ENCODE measurements at places on chromosomes 2 and 18.

- no peak for DNase-seq
Measured at GRCh38 chr2:2763351-2764000, 432.4 kb upstream of the MYT1L start.

GRCh38 chr2:214382229-214382628 is 28.6 kb upstream of the VWC2L start:
- no peak for DNase-seq

DNA sequence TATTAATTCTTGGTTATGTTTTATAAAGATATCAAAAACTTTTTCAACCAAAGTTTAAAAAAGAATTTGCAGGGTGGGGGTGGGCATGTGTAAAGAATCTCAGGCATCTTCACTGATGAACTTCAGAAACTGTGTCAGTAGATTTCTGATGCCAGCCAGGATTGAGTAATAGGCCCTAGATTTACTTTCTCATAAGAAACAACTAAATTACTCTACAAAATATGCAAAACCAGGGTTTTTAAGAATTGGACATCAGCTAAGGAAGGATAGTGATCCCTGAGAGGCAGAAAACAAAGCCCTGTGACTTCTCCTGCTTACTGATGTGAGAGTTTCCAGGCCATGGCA is 11.9 kb upstream of the IL1R1 start:
- DNase-seq, result no peak

DNA sequence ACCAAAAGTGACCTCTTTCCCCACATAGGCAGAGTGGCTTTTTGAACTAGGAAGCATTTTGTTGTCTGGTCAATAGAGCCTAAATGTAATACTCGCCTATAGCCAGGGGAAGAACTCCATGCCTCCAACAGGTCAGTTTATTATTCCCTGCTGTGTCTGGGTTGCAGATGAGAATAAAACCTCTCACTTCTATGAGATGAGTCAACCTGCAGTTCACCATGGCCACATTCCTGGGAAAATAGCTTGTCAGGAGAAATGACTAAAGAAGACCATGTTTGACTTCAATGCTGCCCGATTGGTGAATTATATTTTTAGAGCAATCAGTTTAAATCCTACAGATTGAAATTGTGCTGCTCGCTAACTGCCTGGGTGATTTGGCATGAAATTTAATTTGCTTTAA is 46.7 kb upstream of the LRRTM1 start:
- no peak for DNase-seq

GRCh38 chr18:54528942-54529376 is 62.1 kb upstream of the DYNAP start:
- no peak for DNase-seq

DNA sequence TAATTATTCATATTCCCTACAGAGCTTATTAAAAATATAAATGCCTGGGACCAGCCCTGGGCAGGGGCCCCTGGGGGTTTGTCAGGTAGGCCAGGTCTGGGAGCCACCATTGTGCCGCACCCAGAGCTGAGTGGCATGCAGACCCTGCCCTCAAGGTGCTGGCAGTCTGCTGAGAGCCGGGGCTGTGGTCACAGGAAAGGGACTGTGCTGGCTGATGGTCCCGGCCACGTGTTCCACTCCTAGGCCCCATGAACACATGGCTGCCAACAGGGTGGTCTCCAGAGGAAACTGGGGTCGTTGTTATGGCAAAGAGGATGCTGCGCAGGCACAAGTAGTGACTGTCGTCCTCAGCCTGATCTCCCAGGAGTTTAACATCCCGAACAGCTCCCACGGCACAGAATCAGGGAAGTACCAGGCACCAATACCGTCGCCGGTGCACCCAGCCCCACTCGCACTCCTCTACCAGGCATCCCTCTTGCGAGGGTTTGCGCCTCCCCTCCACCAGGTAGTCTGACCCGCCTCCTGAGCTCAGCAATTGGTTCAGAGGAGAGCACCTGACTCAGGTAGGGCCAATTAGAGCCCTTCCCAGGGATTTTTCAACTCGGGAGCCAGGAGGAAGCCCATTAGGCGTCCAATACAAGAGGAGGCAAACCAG is 39.2 kb upstream of the BIN1 start:
- DNase-seq, result no peak

GRCh38 chr2:47504174-47504810 is 101.3 kb downstream of the MSH2 start:
- no peak for DNase-seq

DNA sequence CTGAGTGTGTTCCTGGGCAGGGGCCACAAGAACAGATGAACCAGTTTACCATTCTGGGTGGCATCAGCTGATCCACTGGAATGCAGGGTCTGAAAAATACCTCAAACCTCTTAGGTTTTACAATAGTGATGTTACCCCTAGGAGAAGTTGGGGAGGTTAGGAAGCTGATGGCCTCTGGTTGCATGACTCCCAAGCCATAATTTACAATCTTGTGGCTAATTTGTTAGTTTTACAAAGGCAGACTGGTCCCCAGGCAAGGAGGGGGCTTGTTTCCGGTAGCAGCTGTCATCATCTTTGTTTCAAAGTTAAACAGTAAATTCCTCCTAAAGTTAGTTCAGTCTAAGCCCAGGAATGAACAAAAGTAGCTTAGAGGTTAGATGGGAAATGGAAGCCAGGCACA is 113.8 kb upstream of the SLC38A11 start:
- peak; percentile 3 for DNase-seq

- no peak for DNase-seq
Measured at GRCh38 chr2:60247471-60247870, 306.0 kb downstream of the BCL11A start.

GRCh38 chr2:106053116-106053515 is 141.0 kb downstream of the UXS1 start:
- DNase-seq, result peak; percentile 26

- no peak for DNase-seq
Measured at GRCh38 chr2:234422981-234423431, 73.9 kb downstream of the ARL4C start.

- no peak for DNase-seq
Measured at GRCh38 chr2:2681711-2682251, 350.7 kb upstream of the MYT1L start.

DNA sequence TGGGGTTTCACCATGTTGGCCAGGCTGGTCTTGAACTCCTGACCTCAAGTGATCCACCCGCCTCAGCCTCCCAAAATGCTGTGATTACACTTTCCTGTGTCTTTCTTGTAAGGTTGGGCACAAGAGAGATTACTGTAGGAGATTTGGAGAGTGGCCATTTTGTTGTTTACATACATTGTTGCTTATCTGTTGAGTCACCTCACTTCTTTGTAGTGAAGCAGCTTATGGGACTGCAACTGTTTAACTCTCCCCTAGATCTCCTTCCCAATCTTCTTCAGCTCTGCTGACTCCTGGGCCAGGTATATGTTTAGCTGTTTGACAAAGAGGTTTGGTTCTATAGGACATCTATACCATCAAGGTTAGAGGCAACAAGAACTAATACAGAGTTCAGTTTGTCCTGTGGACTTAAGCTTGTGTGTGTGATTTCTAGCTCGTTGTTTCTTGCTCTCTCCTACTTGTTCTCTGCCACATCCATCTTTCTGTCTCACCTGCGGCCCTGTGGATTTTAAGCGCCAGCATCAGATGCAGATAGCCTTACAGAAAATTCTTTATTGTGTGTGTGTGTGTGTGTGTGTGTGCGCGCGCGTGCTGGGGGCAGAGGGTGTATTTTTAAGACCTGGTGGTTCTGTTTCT is 95.4 kb downstream of the HAUS1 start:
- peak; percentile 79 for DNase-seq

GRCh38 chr2:3193443-3194330 is 183.9 kb downstream of the EIPR1 start:
- DNase-seq, result no peak

GRCh38 chr18:77777163-77777562 is 527.5 kb downstream of the GALR1 start:
- DNase-seq, result no peak

DNA sequence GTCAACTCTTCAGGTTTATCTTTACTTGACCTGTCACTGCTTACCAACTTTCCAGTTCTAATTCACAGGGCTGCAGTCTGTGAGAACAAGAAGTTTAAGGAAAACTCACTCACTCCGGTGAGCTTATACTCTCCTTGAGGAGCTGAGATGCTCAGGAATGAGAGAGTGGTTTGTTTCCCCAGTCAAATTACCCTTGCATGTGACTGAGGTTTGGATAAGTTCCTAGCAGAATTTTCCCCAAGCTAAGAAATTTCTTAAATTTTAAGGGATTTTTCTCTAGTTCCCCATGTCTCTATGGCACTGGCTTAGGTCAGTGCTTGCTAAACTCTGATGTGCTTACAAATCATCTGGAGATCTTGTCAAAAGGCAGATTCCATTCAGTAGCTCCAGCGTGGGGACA is 12.8 kb upstream of the CCDC85A start:
- no peak for DNase-seq

DNA sequence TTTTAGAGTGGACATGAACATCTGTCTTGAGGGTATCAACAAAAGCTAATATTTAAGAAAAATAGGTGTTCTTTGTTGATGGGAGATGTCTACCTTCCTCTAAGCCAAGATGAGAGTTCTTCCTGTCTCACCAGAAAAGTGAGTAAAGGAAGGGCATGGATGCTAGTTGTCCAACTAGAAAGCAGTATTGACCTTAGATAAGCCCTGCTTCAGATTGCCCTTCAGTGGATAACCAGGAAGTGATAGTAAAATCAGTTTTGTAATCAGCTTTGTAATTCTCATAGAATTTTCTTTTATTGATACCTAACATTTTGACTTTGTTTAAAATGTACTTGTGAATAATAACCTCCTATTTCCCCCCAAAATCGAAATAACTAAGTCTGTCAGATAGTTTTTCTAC is 134.7 kb downstream of the ZNF407 start:
- no peak for DNase-seq

DNA sequence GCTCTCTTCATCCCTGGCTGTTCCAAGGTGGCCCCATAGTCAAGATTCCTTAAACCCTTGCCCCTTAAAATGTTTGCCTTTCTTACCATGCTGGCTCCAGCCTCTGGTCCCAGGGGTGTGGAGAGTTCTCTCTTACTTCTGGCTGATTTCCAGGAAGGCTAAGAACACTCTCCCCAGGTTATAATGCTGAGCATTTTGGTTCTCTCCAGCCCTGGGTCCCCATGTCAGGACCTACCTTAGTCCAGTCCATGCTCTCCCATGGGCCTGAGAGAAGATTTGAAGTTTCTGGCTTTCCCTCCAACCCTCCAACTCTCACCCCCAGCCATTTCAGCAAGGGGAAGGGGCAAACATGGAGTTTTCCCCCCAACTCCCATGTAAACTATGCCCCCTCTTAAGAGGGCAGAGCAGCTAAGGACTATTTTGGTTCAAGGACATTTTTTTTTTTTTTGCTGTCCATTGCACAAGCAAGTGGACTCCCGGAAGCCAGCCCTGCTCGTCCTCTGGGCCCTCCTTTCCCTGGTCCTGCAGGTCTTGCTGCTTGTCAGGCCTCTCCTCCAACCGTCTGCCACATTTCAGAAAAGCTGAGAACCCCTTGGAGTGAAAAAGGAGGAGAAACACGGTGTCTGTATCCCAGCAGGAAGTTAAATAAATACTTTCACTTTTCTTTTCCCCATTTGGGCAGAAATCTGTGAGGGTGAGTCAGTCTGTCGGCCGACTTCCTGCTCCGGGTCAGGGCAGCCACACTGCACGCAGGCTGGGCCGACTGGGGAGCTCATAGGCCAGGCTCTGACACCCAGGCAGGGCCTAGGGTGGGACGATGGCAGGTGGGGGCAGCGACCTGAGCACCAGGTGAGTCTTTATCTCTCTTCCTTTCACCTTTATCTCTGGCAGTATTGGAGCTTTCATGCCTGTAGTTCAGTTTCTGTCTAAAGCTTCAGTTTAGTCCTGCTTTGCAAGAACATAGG is at the start of gene SP140L:
Gene SP140L, plus strand, starts transcription at position 741 of the 965 bp plus-strand sequence. Its CDS starts 77 bp downstream, at position 818.
- peak; percentile 91 for DNase-seq

GRCh38 chr2:241203218-241204009 is 14.9 kb downstream of the ANO7 start:
- DNase-seq, result no peak

DNA sequence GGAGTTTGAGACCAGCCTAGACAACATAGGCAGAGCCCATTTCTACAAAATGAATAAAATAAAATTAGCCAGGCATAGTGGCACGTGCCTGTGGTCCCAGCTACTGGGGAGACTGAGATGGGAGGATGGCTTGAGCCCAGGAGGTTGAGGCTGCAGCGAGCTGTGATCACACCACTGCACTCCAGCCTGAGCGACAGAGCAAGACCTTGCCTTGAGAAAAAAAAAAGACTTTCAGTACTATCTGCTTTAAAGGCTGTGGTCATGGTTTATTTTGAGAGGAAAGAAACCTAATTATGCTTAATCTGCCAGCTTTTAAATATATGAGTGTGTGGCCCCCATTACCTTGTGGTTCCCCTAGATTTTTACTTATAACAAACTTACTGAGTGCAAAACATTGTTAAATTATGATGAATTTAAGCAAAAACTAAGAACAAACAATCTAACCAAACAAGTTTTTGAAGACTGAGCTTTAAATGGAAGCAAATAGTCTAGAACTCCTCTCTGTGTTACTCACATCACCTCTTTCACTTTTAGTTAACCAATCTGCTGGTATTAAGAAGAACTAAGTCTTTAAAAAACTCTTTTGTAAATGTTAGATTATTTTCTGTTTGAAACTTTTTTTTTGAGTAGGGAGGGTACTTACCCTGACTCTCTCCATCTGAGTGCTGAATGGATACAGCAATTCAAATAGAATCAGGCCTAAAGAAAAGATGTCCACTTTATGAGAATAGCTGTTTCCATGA is 65.4 kb downstream of the EIF2AK3 start:
- no peak for DNase-seq

GRCh38 chr2:219386532-219387280 is 1.0 kb downstream of the DNPEP start:
- DNase-seq, result peak; percentile 19

DNA sequence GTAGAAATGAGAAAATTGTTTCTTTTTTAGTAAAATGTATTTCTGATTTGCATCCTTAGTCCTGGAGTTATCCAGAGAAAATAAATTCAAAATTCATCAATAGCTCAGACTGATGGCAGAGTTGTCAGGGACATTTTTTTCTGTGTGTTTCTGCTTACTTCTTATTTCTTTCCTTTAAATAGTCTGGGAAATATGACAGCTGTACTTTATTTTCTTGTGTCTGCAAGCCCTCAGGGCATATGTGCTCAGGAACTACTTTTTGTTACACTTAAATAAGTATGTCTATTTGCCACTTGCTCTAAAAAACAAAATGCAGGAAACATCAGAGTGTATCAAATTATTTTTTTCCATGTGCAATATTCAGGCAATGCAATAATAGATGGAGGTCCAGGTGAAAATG is 126.8 kb upstream of the UNC80 start:
- DNase-seq, result no peak

DNA sequence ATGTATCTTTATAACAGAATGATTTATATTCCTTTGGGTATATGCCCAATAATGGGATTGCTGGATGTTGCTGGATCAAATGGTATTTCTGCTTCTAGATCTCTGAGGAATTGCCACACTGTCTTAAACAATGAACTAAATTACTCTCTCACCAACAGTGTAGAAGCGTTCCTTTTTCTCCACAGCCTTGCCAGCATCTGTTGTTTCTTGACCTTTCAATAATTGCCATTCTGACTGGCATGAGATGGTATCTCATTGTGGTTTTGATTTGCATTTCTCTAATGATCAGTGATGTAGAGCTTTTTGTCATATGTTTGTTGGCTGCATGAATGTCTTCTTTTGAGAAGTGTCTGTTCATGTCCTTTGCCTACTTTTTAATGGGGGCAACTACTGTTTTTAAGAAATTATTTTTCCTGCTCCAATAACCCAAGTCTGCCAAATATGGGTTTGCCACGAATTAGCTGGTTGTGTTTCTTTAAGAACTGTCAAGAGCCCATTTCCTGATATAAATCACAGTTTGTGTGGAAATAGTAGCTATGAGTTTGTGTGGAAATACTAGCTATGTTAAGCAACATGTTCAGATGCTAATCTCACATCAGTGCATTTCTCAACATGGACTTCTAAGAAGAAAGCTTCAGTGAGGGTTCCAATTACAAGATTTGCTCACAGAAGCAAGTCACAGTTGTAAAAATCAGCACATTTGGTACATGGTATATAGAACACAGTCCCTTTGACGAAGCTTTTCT is 259.4 kb downstream of the ANAPC1 start:
- peak; percentile 41 for DNase-seq

All from ELR (cell line).